ENCODE measurements at places on chromosomes 5 and 9.

- no peak for DNase-seq
Measured at GRCh38 chr5:76684756-76685519, 31.0 kb upstream of the F2R start.

GRCh38 chr5:91024727-91025126, 358.4 kb downstream of the ARRDC3 start:
- DNase-seq, result no peak

GRCh38 chr9:15416880-15417279, 5.8 kb upstream of the SNAPC3 start:
- DNase-seq, result no peak

DNA sequence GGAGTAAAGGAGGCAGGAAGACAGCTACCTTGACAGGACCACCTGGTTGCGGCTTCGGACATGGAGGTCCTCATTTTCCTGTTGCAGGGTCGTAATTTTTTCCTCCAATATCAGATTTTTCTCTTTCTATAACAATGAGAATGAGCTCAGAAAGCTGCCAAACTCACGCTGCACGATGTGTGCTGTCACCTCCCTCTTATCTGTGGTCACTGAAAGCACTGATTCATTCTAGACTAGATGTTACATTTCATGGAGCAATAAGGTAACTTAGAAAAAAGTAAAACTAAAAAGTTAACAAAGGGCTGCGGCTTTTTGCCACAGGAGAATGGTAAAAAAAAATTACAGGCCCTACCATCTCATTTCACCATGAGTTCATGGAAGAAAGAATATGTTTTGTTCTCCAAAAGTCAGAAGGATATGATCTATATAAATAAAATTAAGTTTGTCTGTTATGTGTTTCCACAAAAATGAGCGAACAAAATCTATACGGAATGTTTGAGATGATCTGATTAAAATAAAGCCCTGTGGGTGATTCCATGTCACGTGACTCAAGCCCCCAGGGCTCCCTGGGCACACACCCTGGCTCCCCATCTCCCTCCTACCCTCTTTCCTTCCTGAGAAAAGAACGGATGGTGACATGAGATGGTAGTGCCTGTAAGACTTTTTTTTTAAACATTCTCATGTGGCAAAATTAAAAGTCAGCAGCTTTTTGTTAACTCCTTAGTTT, 26.9 kb upstream of the ANXA6 start:
- no peak for DNase-seq

DNA sequence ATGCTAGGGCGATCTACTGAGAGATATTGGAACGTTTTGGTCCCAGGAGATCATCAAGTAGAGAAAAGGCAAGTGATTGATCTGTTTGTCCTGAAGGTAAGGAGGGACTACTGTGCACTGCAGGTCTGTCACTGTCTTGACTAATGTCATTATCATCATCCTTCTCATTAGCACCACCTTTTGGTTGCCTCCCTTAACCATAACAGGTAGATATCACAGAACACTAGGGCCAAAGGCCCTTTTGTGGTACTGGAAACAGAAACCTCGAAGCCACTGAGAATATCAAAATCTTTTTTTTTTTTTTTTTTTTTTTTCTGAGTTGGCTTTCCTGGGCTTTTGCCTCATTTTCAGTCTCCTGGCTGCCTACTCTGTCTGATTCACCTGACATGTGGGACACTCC, 134.0 kb downstream of the KCTD16 start:
- DNase-seq, result no peak

DNA sequence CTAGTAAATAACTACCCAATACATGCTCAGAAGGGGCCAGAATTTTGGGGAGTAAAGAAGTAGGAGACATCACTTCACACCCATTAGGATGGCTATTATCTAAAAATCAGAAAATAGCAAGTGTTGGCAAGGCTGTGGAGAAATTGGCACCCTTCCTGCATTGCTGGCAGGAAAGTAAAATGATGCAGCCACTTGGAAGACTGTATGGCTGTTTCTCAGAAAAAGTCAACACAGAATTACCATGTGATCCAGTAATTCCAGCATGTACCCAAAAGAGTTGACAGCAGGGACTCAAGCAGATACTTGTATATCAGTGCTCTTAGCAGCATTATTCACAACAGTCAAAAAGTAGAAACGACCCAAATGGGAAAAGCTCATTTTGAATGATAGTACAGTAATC, 107.6 kb downstream of the APBA1 start:
- DNase-seq, result no peak

- DNase-seq, result no peak
Measured at GRCh38 chr9:70639853-70640814, 225.7 kb upstream of the KLF9 start.

GRCh38 chr9:131101207-131101964, 5.1 kb downstream of the AIF1L start:
- DNase-seq, result no peak

GRCh38 chr9:4020755-4021296, 279.0 kb downstream of the GLIS3 start:
- no peak for DNase-seq

DNA sequence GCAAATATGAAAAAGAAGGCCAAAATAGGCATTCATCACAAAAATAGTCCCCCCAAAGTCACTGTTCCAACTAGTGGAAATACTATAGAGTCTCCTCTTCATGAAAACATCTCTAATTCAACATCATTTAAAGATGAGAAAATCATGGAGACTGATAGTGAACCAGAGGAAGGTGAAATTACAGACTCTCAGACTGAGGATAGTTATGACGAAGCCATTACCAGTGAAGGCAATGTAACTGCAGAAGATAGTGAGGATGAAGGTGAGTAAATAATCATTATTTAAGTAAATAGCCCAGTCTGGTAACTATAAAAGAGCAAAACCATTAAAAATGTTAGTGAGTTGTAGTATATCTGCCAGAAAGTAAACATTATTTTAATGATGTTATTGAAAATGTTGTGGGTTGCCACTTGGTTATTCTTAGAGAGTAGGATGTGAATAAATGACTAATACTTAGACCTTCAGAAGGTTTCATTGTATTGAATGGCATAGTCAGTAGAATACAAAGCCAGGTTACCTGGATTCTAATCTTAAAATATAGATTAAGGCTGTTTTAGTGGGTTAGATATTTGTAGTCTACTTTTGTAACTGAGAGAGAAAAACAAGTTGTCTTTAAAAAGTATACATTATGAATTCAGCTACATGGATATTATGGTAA, 16.3 kb downstream of the AGGF1 start:
- no peak for DNase-seq

DNA sequence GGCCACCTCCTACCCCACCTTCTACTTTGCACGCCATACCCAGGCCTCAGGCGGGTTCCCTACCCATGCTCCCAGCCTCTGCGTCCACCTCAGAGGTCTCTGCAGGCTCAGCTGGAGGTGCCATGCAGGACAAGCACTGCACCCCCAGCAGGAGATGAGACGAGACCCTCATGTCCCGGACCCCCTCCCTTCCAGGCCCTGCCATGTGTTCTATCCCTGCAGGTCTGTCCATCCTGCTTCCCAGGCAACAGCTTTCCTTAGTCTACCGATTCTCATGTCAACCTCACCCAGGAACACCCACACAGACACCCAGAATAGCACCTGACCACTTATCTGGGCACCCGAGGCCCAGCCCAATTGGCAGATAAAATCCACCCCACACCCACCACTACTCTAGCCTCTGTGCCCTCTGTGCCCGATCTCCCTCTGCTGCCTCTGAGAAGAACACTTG, 52.1 kb downstream of the SEMA4D start:
- DNase-seq, result no peak

GRCh38 chr5:10933121-10933520, 172.1 kb upstream of the DAP start:
- no peak for DNase-seq

- no peak for DNase-seq
Measured at GRCh38 chr5:84605241-84605640, 220.6 kb upstream of the EDIL3 start.

DNA sequence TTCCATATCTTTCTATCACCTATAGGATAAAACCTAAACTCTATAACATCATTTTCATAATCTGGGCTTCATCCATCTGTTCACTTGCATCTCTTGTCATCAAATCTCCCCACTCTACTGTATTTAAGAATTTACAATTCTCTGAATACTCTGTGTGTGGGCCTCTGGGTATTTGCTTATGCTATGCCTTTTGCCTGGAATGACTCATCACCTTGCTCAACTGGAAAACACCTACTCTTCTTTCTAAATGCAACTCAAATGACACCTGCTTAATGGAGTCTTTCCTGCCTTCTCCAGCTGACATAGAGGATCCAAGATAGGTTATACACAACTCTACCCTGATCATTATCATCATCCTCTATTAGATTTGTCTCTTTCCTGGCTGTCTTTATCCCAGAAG, 421.7 kb downstream of the SPATA31D1 start:
- no peak for DNase-seq

- no peak for DNase-seq
Measured at GRCh38 chr9:126880947-126881332, 20.5 kb downstream of the ZBTB34 start.

GRCh38 chr5:14257995-14258403, 114.9 kb downstream of the TRIO start:
- DNase-seq, result no peak

DNA sequence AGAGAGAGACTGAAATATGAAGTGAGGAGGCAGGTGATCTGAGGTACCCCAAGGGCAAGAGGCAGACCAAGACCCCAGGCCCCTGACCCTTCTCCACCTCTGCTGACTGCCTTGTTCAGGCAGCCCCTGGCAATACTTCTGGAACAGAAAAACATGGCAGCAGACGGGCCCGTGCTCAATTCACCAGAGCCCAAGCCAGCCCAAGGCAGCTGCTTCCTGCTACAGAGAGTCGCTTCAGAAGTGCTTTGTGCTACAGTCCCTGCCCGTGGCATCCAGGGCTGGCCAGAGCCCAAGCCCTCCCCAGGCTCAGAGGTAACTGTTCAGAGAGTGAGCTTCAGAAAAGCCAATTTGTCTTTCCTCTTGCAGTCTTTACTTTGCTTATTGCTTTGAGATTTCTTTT, 151.4 kb upstream of the FSTL4 start:
- DNase-seq, result no peak

DNA sequence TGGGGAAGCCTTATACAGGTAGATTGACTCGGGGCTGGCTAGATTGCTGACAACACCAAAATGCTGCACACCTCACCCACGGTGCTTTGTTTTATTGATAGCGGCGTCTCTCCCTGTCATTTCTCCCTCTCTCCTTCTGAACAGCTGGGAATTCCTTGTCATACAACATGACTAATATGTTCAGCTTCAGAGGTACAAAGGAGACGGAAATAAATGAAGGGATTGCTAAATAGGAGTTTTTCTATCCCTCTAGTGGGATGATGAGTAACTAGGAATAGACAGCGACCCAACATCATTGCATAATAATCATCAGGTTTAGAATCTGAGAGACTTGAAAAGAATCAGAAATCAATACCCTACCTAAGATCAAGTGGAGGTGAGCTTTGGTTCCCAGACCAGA, 337.7 kb upstream of the PANK3 start:
- DNase-seq, result no peak

DNA sequence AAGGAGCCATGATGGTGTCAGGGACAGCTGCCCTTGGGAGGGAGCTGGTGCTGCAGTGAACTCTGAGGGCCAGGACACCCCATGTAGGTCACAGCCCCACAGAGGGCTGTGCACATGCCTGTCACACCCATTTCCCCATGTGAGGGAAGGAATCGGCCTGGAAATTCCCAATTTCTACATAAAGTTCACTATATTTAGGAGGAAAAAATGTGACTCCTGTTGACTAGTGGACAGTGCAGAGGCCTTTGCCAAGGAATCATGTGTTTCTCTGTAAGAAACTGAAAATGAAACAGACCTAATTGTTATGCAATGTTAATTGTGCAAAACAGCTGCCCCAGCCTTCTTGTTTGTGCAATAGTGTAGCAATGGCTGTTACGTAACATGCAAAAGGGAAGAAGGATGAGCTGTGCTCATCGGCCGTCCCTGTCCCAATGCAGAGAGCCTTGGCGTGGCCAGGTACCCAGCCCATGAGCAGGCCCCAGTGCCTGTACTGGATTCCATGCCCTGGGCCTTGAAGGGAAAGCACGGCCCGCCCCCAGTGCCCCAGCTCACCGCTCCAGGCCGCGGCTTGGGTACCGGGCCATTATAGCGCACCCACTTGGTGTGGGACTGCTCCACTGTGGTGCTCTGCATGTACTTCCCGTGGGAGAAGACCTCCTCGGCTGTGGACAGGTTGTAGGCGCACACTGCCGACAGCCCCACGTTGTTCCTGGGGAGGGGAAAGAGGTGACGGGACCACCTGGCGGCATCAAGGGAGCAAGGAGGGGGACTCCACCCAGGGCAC, 70.0 kb downstream of the SECISBP2 start:
- DNase-seq, result peak; percentile 90

DNA sequence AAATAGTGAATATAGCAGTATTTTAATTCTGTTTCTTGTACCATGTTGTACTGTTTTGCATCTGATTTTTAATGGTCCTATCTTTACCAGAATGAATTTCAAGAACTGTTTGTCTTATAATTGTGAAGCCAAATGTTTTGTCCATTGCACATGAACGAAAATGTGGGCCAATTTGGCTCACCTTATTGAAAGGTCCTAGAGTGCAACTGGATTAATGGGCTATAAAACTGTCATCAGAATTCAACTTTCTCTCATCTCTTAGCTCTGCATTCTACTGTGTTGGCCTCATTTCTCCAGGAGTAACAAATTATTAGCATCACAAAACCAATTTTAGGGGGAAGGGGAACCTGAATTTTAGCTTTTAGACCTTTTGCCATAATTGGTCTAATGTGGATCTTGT, 179.4 kb upstream of the NUDT12 start:
- DNase-seq, result no peak

GRCh38 chr5:10801931-10802666, 41.1 kb upstream of the DAP start:
- DNase-seq, result no peak

DNA sequence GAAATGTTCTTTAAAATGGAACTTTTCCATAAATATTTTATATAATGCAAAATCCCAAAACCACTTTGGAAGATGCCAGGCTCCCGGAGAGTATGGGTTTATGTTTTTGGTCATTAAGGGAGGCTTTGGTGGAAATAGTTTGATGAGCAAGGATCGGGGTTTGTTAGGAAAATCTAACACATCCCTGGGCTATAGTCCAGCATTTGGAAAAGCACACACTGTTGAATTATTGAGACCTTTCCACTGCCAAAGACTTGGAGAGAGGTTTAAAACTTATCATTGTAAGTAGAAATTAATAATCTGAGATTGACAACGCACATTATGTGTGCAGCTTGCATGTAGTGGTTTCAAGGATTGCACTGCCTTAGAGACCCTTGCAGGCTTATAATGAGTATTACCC, 156.3 kb downstream of the PARP8 start:
- no peak for DNase-seq

DNA sequence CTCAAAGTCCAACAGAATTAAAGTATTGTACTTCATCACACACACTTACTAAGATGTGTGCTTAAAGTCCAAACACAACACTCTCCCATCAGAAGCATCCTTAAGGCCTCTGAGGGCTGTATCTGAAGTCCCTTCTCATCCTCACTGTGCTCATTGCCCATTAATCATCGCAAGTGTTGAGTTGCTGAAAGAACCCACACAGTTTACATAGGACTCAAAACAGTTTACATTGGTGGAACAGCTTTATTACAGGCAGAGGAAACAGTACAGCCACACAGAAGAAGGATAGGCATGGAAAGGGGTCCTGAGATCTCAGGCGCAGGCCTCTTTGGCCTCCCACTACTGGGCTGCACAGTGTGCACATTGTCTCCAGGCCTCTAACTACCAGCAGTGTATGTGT, 113.4 kb downstream of the CMYA5 start:
- no peak for DNase-seq
